ENCODE measurements at places on chromosomes 1 and 21. TPM values are rescaled to one million over a fixed set of nuclear protein-coding genes. Genes with fewer than 3 reads are reported as not detected.

PLPP3 gene
- 54.2 TPM for total RNA-seq

OR6P1 gene
- total RNA-seq: not detected

S100A7A gene
- not detected for total RNA-seq

NBPF20 gene
- total RNA-seq: 0.62 TPM

S100A12 gene
- total RNA-seq: not detected
